Left lung (tissue), 14 donors: ENCODE measurements at places on chromosomes 1 and 21. TPM values are rescaled to one million over a fixed set of nuclear protein-coding genes. Genes with fewer than 3 reads are reported as not detected.

- no peaks in the 10 kb centered on the region for H3K36me3 ChIP-seq
- DNase-seq: no peak
- H3K4me3 ChIP-seq: no peak overlapping the region
- H3K27ac ChIP-seq: no peak overlapping the region
- H3K4me1 ChIP-seq: no peaks in the 10 kb centered on the region
These were observed 13.7 kb upstream of the TTC4 start for GRCh38 chr1:54701996-54702395.

GRCh38 chr1:66831529-66832239 is 30.6 kb upstream of the INSL5 start:
- H3K4me3 ChIP-seq: no peak overlapping the region
- H3K27ac ChIP-seq: no peak overlapping the region
- DNase-seq: no peak
- no peaks in the 10 kb centered on the region for H3K27me3 ChIP-seq
- no peaks in the 10 kb centered on the region for H3K36me3 ChIP-seq

- no peak overlapping the region for H3K4me3 ChIP-seq
- no peak overlapping the region for H3K27ac ChIP-seq
- no peaks in the 10 kb centered on the region for H3K27me3 ChIP-seq
- H3K4me1 ChIP-seq: no peaks in the 10 kb centered on the region
- DNase-seq: no peak
These were observed 39.9 kb upstream of the RGL1 start for GRCh38 chr1:183764981-183765380.

- no peaks in the 10 kb centered on the region for H3K27me3 ChIP-seq
- no peaks in the 10 kb centered on the region for H3K36me3 ChIP-seq
- H3K4me3 ChIP-seq: no peak overlapping the region
- no peak overlapping the region for H3K27ac ChIP-seq
- DNase-seq: no peak
These were observed 285.0 kb upstream of the NR5A2 start for GRCh38 chr1:199742547-199742946.

DNA sequence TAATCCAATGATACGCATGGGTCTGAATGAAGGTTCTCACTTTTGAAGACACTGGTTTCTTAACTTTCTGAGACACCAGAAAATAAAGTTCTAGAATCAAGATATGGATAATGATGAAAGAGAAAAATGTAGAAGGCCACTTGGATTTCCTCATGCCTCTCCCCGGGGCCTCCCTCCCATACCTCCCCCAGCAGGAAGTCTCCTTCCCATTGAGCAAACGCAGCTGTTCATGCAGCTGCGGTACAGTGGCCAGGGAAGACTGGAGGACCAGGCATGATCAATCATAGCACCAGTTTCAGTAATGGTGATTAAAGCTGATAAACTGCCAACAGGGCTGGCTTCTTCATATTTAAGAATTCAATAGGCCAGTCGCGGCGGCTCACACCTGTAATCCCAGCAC is 10.9 kb upstream of the UBR4 start:
- no peak overlapping the region for H3K4me3 ChIP-seq
- no peaks in the 10 kb centered on the region for H3K27me3 ChIP-seq
- peaks cover 98% of the 10 kb centered on the region for H3K36me3 ChIP-seq

DNA sequence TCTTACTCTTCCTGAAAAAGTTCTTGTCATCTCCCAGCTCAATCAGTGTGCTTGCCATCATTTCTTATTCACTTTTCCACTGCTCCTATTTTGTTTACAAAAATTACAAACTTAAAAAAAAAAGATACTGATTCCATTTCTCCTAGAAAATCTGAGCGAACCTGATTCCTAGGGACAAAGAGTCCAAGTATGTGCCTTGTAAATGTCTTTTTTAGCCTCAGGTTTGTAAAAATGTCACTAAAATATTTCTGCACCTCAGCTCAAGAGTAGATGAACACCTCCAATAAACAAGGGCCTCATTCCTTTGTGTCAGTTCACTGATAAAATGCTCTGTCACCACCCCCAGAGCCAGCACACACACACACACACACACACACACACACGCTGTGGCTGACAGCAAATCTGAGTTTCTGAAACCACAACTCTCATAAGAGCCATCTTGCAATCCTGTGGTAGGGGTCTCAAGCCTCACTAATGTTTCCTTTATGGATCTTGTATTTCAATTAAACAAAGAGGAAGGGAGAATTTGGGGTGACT is 299.2 kb downstream of the PBX1 start:
- H3K27ac ChIP-seq: no peak overlapping the region
- H3K27me3 ChIP-seq: no peaks in the 10 kb centered on the region
- no peaks in the 10 kb centered on the region for H3K36me3 ChIP-seq

DNA sequence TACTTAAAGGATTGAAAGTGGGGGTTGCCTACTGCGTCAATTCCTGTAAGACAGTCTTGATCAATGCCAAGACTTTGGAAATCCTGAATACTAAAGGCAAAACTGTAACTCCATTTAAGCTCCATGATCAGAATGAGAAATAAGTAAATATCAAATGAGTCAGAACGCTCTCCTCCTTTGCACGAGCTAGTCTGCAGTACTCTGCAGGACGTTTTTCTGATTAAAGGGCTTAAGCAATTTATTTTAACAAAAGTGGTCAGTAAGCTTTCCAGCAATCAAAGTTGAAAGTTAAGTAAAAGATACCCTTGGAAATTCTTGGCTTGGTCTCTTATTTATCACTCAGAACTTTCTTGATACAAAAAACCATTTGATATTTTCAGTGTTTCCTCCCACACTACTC is 35.7 kb upstream of the ARHGAP29 start:
- H3K4me3 ChIP-seq: no peak overlapping the region
- H3K4me1 ChIP-seq: no peaks in the 10 kb centered on the region
- DNase-seq: no peak

DNA sequence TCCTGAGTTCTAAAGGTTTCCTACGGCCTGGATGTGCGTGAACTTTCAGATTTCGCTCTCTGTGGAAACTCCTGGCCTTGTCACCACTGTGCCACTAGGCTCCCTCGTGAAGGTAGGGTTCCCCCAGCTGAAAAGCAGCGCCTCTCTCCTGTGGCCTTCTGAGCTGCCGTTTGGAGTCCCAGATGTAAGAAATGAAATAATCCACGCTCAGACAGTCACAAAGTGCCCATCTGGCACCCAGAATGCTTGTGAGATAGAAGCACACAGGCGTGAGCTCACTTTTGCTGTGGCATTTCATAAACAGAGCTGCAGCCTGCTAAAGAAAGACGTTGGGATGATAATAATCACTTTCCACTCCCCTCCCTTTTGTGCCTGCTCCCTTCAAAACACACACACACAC is 65.8 kb downstream of the LMO4 start:
- H3K36me3 ChIP-seq: no peaks in the 10 kb centered on the region
- no peak for DNase-seq
- no peak overlapping the region for H3K4me3 ChIP-seq
- no peaks in the 10 kb centered on the region for H3K27me3 ChIP-seq
- no peaks in the 10 kb centered on the region for H3K4me1 ChIP-seq

DNA sequence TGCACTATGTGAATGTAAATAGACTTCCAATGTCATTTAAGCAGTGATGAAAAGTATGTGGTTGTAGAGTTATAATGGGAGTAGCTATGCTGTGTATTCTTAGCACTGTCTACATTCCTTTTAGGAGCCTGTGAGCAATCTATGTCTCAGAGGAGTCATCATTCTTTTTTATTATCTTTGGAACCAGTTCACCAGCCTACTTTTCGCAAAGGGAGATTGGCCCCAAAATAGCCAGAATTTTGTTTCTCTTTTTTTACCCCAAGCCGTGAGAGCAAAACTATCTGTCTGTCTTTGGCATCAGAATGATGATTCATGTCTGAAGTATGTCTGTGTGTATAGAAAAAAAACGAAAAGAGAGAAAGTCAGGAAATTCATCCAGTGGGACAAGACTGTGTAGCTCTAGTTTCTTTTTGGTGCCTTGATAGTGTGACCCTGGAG is 44.2 kb downstream of the OSBPL9 start:
- no peak overlapping the region for H3K27ac ChIP-seq
- no peaks in the 10 kb centered on the region for H3K27me3 ChIP-seq
- H3K4me1 ChIP-seq: peaks cover 21% of the 10 kb centered on the region
- DNase-seq: no peak

DNA sequence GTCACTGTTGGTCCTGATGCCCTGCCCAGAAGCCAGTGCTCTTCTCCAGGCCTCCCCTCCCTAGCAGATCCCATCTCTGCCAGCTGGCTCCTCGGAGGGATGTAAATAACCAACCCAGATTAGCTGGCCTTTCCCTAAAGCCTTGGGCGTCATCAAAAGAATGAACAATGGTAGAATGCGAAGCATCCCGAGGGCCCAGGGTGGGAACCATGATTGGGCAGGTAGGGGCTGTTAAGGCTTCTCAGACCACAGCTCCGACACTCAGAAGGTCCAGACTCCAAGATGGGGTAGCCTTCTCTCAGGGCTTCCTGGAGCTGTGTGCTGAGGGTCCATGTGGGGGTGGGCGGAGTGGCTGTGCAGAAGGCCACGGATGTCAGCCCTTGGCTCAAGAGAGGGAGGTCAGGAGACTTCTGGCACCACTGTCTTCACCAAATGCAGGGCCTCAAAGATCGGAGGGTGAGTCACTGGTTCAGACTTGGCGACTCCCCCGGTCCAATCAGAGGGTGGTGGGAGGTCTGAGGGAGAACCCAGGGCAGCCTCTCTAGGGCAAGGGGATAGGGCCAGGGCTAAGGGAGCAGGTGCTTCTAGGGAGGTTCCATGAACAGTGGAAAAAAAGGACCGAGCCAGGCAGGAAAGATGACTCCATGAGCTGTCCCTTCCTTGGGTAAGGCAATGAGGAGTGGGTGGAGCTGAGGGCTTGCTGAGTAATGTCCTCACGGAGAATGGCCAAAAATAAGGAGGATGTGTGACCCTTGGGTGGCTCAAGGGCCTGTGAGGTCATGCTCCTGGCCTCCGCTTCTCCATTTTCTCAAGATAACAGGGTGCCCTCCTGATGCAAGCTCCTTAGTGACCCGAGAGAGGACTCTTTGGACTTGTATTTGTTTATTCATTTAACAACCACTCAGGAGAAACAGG is 58.4 kb upstream of the EPS8L3 start:
- no peaks in the 10 kb centered on the region for H3K27me3 ChIP-seq
- peaks cover 20% of the 10 kb centered on the region for H3K4me1 ChIP-seq
- H3K4me3 ChIP-seq: no peak overlapping the region
- DNase-seq: peak; percentile 78
- no peaks in the 10 kb centered on the region for H3K36me3 ChIP-seq

DNA sequence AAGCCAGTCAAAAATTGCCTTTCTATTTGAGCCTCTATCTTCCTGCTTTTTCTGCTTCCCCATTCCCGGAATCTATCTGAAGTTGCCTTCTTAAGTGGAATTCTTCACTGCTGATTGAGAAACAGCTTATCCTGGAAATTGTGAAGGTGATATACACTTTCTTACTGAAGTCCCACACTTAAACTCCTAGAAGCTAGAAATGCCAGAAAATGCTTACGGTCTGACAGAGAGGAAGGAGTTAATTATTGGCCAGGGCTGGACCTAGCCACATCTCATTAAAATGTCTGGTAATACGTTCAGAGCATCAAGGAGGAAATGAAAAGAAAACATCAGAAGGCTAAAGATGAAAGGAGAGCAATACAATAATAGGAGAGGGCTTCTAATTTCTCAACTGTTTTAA is 292.5 kb upstream of the SNX7 start:
- H3K27ac ChIP-seq: no peak overlapping the region
- H3K4me1 ChIP-seq: peaks cover 7% of the 10 kb centered on the region
- no peak overlapping the region for H3K4me3 ChIP-seq
- no peak for DNase-seq
- no peaks in the 10 kb centered on the region for H3K27me3 ChIP-seq
- no peaks in the 10 kb centered on the region for H3K36me3 ChIP-seq

GRCh38 chr1:54953846-54954245 is 26.6 kb upstream of the TMEM61 start:
- H3K4me1 ChIP-seq: peaks cover 9% of the 10 kb centered on the region
- H3K27me3 ChIP-seq: no peaks in the 10 kb centered on the region
- H3K36me3 ChIP-seq: no peaks in the 10 kb centered on the region
- H3K27ac ChIP-seq: no peak overlapping the region

DNA sequence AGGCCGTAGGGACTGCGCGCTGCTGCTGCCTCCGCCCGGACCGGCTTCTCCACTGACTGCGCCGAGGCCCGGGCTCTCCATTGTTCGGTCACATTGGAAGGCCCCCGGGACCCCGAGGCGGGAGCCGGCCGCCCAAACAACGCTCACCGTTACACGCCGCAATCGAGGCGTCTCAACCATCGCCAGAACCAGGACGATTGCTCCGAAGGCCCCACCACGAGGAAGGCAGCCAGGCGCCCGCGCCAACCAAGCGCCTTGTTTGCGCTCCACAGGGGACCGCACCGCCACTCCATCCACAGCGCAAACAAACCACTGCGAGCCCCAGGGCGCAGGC is 595 bp downstream of the GLUL start:
- peak overlapping the region; percentile 70 for H3K4me3 ChIP-seq
- no peaks in the 10 kb centered on the region for H3K27me3 ChIP-seq
- peak overlapping the region; percentile 99 for H3K27ac ChIP-seq

DNA sequence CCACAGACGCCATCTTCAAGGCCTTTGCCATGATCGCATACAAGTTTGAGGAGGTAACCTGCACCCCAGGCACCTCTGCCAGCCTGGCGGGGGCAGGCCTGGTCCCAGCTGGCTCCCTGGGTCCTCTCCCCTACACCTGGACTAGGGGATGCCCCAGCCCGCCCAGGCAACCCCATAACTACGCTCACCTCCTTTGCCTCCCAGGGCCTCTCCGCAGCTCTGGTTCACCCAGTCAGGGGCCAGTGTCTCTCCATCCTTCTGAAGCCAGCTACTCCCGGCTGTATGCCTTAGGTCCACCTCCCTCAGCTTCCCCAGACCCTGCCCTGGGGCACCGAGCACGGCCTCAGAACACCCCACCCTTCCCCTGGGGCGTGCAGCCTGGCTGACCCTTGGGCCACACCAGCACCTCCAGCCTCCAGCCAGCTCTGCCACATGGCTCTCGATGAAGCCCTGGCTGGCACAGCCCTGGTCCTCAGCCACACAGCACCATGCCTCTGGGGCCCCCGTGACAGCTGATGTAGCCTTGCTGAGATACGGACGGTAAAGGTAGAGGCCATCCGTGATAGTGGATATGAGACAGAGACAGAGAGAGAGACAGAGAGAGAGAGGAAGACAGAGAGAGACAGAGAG is 80.4 kb upstream of the COL6A1 start:
- DNase-seq: peak; percentile 27
- H3K4me1 ChIP-seq: no peaks in the 10 kb centered on the region
- H3K27me3 ChIP-seq: no peaks in the 10 kb centered on the region
- H3K4me3 ChIP-seq: no peak overlapping the region
- no peak overlapping the region for H3K27ac ChIP-seq

GRCh38 chr1:178938959-178939317 is 68.1 kb upstream of the ANGPTL1 start:
- H3K27ac ChIP-seq: no peak overlapping the region
- H3K36me3 ChIP-seq: no peaks in the 10 kb centered on the region
- H3K4me1 ChIP-seq: no peaks in the 10 kb centered on the region
- no peaks in the 10 kb centered on the region for H3K27me3 ChIP-seq
- no peak overlapping the region for H3K4me3 ChIP-seq
- no peak for DNase-seq

The NUDT4B gene
- total RNA-seq: 0.90 TPM

The FAM78B gene
- total RNA-seq: 0.81 TPM

The TSPAN1 gene
- 50.6 TPM for total RNA-seq

The OR2T5 gene
- not detected for total RNA-seq
